ENCODE measurements at places on chromosomes 4 and X.

GRCh38 chrX:14529290-14529989, at the start of gene GLRA2:
GLRA2 (plus strand) TSS chrX:14529536; CDS start chrX:14530058, 522 bp downstream.
- no peak for DNase-seq

- DNase-seq: peak; percentile 19
These were observed 6.6 kb upstream of the DDX60L start for GRCh38 chr4:168486912-168487281.

DNA sequence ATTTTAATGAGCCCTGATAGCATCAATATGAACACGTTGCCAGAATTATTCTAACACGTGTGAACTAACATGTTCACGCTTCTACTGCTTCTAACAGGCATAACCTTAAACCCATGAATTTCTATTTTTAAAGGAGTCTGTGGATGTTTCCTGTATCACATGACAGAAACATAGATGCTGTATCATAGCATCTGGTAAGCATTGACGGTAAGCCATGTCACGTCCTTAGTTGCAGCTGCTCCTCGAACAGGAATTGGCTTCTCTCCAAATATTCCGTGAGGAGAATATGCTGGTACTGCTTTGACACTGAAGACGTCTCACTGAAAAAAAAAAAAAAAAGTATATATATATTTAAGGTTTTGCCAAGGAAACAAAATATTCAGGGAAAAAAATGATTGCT, 105.1 kb upstream of the MXRA5 start:
- no peak for DNase-seq

DNA sequence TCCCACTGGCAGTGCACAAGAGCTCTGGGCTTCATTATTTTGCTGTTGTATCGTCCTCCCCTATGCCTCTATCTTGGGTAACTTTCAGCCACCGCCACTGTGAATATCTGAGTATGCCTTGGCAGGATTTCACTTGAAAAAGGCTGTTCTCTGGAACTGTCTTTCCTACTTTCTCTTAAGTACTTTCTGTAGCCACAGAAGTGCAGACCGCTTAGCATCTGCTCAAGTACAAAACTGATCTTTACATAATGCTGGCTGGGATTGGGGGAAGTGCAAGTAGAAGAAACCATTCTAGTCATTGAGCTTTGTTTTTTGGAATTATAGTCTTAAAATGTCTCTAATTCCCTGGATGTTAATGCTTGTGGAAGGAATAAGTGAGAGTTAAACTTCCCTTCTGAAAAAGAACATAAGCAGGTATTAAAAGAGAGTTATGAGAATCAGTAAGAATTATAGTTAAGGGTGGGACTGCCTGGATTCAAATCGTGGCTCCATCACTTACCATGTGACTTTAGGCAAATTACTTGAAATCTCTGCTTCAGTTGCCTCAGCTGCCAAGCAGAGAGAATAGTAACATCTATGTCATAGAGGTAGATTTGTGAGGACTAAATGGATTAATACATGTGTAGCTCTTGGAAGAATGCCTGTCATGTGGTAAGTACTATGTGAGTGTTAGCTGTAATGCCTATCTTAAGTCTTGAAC, 77.5 kb downstream of the MID1IP1 start:
- peak; percentile 60 for DNase-seq

- DNase-seq: no peak
These were observed 2480.2 kb downstream of the PCDH7 start for GRCh38 chr4:33200377-33200776.
